ENCODE measurements at places on chromosomes 2 and 18. TPM values are rescaled to one million over a fixed set of nuclear protein-coding genes. Genes with fewer than 3 reads are reported as not detected.

Gene KRTCAP3
- polyA plus RNA-seq, result 2.9 TPM

Gene CHST9
- 0.10 TPM for polyA plus RNA-seq

- no peak for DNase-seq
Observed at GRCh38 chr2:41894563-41895333, 153.1 kb upstream of the PKDCC start.

DNA sequence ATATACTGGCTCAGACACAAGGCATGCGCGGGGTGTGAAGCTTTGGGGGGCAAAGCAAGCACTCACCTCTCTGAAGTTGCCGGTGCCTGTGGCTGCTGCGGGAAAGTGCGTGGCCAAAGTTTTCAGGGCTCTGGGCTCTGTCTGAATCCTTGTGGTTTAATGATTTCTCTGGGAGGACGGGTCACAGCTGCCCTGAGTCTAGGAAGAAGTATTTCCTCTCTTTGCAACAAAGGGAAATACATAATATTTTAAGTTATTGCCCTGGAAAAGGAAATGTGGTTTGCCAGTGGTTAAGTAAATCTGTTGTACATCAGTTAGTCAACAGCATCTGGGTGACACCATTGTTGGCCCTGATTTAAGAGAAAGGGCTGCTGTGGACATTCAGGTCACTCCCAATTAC lies 56.7 kb upstream of the ZDBF2 start:
- DNase-seq, result no peak

- no peak for DNase-seq
Observed at GRCh38 chr2:150640039-150640438, 152.6 kb upstream of the RND3 start.

All from muscle of back (tissue), 13 donors.